ENCODE measurements at places on chromosomes 3 and 15.

DNA sequence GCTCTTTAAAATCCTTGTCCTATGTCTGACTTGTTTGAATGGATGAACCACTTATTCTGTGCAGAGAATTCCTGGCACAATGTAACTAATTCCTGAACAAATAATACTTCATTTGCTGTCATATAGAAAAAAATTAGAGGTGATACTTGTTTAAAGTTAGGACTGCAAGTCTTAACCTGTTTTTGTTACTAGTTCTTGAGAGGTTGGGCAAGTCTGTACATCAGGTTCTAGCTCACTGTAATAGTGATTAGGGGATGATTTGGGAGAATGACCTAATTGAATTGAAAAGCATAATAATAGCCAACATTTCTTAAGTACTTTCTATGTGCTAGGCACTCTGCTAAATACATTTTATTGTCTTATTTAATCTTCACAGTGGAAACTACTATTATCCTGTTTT, 49.3 kb downstream of the GMPS start:
- no peak for DNase-seq

GRCh38 chr3:156509189-156510174, 45.4 kb downstream of the SSR3 start:
- peak; percentile 71 for DNase-seq

DNA sequence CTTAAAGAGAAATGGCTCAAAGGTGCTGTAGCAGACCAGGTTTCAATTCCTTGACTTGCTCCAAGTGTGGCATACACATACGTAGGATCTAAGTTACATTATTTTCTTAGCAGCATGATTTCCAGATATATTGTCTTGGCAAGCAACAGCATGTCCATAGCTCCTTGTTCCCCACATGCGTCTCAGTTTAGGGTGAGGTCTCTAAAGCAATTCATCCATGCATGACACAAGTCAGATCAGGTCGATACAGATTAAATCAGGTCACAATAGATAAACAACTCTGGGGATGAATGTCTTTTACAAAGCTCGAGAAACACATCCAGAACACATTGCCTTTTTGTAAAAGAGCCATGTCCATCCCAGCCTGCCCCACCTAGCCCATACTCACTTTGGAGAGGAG, 108.9 kb upstream of the ABHD17C start:
- no peak for DNase-seq

- peak; percentile 15 for DNase-seq
These were observed 793 bp downstream of the SLC30A4 start for GRCh38 chr15:45521596-45522327.

GRCh38 chr15:94638183-94638582, 406.8 kb downstream of the MCTP2 start:
- no peak for DNase-seq

DNA sequence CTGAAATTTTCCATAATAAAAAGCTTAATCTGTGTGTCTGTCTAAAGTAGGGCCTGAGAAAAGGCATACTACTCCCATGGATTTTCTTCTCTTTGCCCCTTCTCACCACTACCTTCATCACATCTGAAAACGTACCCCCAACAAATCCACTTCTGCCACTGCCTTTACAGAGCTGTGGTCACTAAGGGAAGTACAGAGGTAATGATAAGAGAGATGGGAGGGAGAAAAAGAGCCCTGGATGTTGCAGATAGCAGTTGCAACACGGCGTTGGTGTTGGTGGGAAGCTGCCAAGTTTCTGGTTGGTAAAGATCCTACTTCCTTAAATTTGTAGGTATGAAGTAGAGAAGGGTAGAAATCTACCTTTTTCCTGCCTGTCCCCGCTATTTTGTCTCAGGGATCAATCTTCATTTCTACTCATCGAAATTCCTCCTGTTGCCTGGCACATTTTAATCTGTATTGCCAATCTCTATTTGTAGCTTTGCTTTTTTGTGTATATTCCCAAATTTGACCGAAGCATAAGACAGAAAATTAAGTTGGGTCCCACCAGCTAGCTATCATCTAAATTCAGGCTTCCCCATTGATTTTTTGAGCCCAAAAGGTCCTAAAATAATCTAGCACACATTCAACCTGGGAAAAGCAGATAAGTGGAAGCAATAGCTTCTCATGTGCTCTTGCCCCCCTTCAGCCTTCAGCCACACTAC, 102.9 kb downstream of the TFDP2 start:
- DNase-seq = no peak

DNA sequence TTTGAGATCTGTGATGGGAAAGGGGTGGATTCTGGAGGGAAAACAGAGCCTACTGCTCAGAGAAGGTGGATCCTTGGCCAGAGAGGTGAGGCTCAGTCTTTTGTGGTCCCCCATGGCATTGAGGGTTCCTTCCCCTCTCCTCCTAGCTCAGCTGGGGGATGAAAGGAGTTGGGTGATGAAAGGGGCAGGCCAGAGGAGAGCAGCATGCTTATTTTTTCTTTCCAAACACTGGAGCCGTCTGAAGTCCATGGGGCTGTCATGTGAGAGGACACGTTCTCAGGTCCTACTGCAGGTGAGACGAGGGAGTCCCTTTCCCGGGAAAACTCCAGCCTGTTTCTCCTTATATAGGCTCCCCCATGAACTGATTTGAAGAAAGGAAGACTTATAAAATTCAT, 71.4 kb downstream of the SCN5A start:
- DNase-seq = no peak

GRCh38 chr3:32282578-32283154, 44.2 kb downstream of the CMTM8 start:
- no peak for DNase-seq

- DNase-seq = no peak
These were observed 156.2 kb upstream of the IQSEC1 start for GRCh38 chr3:13229273-13229949.

GRCh38 chr3:78974181-78974790, 793.5 kb downstream of the ROBO1 start:
- no peak for DNase-seq

- no peak for DNase-seq
These were observed 53.4 kb upstream of the C3orf80 start for GRCh38 chr3:160171813-160172212.

GRCh38 chr3:164007765-164008164, 1070.5 kb downstream of the SI start:
- DNase-seq = no peak

DNA sequence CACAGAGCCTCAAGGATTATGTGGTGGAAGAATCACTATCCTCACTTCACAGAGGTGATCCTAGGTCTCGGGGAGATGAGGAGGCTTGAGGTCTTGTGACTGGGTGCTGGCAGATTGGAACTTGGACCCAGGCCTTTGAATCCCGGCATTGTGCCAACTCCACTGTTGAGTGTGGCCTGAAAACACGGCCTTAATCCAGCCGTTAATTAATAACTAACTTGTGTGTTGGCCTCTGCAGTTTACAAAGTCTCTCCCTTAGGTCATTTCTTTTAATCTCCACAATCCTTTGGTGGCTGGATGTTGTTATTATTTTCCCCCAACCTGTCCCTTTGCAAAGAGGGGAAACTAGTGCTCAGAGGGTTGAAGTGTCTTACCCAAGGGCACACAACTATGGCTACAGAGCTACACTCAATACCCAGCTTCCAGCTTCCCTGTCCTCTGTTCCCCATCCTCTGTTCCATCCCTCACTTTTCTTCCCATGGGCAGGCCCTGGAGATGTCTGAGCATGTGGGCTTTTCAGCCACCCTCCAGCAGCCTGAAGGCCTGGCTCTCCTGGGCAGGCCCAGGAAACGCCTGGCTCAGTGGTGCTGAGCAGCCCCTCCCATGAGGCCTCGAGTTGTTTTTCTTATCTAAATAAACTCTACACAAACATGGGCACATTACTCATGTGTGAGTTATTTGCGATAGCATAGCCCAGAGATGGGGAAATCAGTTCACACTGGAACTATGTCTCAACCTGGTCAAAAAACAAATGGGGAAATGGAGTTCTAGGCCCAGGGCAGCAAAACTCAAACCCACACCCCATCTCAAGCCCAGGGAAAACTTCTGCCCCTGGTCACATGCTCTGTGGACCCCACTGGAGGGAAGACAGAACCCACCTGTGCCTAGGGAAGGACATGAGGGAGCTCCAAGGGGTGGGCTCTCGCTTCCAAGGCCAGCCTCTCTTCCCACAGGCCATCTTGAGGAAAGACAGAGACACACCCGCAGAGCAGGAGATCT, 16.8 kb upstream of the SMAD3 start:
- no peak for DNase-seq

GRCh38 chr3:82087958-82088357, 326.5 kb upstream of the GBE1 start:
- no peak for DNase-seq

DNA sequence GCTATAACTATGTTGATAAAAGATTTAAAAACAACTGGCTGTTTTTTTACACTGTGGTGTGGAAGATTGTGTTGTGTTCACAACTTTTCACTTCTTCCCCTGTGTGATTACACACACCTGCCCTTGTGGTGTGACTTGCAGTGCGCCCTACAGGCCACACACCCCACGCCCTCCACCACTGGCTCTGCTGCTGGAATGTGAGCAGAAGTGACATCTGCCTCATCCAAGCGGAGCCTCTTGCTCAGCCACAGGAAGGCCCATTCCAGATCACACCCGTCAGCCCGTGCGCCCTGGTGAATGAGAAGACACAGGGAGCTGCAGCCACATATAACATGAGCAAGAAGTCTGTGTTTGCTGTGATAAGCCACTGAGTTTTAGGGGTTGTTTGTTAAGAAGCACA, 7.0 kb downstream of the CCR2 start:
- DNase-seq = no peak

- DNase-seq = peak; percentile 88
These were observed 243.5 kb upstream of the SEMA6D start for GRCh38 chr15:47473832-47474231.

DNA sequence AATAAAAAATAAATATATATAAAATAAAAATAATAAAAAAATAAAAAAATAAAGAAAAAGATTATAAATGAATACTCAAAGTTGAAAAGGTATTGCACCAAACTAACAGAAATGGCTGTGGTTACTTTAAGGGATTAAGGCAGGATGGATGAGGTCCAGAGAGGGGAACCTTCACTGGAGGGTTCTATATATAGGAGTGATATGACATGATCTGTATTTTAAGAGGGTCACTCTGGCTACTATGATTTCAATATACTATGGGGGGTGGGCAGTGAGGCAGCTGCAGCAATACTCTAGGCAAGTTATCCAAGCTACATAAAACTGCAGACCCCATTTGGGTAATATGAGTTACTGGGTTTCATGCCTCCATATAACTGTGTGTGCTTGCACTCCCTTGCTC, 24.6 kb downstream of the ACAD11 start:
- no peak for DNase-seq

GRCh38 chr3:37170060-37170459, 4.3 kb downstream of the LRRFIP2 start:
- DNase-seq = no peak

- DNase-seq = no peak
These were observed 83.0 kb downstream of the LINGO1 start for GRCh38 chr15:77549576-77550288.

GRCh38 chr3:151567477-151567876, 106.6 kb upstream of the IGSF10 start:
- no peak for DNase-seq

- no peak for DNase-seq
These were observed 9.8 kb downstream of the MAP6D1 start for GRCh38 chr3:183815563-183815940.

DNA sequence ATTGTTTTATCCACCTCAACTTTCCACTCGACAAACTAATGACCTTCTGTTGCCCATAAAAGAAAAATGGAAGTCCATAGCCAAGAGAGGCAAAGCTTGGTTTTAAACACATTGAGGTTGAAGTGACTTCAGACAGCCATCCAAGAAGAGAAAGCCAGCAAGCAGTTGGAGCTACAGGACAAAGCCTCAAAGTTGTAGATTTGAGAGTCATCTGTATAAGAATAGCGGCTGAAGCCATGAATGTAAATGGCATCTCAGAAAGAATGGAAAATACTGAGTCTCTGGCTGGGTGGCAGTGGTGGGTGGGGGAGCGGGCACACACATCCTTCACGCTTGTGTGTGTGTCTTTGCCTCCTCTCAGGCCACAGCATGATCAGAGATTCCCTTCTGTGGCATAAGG, 124.1 kb upstream of the CHRM5 start:
- no peak for DNase-seq

- DNase-seq = no peak
These were observed 1202.3 kb downstream of the NSUN3 start for GRCh38 chr3:95265129-95265528.

- DNase-seq = no peak
These were observed 104.9 kb downstream of the LINGO1 start for GRCh38 chr15:77527831-77528231.

DNA sequence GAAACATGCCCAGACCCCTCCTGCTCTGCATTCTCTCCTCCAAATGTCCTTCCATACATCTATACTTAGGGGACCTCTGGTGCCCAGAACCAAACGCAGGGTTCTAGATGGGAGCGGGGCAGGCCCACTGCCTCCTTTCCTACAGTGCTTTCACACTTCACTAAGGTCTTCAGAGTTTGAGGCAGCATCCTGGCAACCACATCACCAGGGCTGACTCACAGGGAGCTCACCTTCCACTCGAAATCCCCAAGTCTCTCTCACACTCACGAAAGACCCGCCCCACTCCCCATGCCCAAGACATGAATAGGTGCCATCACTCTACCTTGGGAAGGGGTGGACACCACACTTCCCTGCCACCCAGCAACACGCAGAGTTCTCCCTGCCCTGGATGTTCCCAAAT, 18.9 kb downstream of the HOMER2 start:
- DNase-seq = no peak
